ENCODE measurements at places on chromosomes 6 and 20.

- no peak for DNase-seq
Observed at GRCh38 chr6:129750360-129750759, 40.4 kb upstream of the ARHGAP18 start.

DNA sequence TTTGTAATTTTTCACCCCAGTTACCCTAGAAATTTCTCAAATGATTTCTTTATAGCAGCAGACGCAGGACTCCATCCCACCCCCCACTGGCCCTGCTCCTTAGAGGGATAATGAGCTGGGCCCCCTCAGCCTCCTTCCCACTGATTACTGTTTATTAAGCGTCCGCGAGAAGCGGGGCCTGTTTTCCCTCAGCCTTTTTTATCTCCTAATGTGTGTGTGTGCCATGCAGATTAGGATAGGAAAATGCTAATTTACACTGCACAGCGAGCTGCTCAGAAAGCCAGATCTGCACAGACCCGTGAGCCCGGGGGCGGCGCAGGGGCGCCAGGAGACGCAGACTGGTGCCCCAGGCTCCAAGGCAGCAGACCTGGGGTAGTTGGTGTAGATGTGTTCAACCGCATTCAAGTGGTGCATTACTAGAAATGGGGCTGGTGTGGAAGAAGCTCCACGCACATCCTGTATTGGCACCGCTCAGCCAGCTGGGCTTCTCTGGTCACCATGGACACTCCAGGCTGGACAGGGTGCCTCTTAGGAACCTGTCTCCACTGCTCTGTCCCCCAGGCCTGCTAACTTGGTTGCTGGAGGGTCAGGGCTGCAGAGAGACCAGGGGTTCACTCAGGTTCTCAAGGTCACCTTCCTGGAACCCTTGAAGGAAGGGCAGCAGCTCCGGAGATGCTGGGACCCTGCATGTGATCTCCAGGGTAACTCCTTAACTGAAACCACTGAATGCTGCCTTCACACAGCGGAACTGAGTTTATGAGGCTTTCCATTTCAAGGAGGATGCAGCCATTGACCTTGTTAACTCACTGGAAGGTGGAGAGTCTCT, 256.3 kb downstream of the ERMARD start:
- DNase-seq = no peak

- DNase-seq = no peak
Observed at GRCh38 chr6:33610067-33610466, 11.1 kb upstream of the ITPR3 start.

DNA sequence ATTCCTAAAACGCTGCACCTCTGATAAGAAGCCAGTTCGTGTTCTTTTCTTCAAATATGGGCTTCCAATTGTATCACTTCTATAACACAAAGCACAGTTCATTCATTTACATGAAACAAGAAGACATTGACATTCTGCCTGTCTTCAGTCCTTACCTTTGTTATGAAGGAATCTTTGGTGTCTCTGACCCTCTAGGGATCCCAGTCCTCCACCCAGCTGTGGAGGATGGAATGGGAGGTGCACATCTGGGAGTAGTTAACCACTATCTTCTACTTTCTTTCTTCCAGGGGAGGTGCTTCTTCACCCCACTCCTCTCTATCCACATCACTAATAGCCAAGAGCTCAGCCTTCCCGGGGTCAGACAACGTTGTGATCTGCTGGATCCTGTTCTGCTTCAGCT, 233.4 kb downstream of the CDC5L start:
- DNase-seq = no peak

- DNase-seq = no peak
Observed at GRCh38 chr20:62611819-62612218, 30.5 kb upstream of the SLCO4A1 start.

DNA sequence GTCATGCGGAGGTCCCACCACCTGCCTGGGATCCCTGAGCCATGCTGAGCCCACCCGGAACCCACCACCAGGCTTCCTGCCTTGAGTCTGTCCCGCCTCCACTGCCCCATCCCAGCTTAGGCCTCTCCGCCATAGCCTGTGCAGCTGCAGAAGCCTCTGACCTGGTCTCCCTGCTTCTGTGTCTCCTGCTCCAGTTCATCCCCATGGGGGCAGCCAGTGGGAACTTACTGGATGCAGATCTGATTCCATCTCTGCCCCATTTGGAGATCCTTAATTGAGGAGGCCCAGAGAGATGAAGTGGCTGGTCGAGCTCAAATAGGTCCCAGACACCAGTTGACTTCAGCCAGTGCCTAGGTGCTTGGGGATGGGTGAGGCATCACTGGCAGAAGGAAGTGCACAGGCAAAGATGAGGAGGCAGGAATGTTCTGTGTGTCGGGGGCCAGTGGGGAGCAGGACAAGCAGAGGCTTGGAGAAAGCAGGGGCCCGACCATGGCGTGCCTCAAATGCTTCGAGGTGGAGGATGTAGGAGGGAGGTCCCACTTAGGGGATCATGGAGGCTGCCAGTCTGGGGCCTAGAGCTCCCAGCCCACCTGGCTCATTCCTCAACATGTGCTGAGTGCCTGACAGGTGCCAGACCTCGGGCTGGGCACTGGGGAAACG, 112.8 kb downstream of the TOX2 start:
- DNase-seq = no peak

GRCh38 chr20:58665606-58666005, 14.5 kb downstream of the STX16 start:
- DNase-seq = no peak
